ENCODE measurements at places on chromosomes 1 and 21.

DNA sequence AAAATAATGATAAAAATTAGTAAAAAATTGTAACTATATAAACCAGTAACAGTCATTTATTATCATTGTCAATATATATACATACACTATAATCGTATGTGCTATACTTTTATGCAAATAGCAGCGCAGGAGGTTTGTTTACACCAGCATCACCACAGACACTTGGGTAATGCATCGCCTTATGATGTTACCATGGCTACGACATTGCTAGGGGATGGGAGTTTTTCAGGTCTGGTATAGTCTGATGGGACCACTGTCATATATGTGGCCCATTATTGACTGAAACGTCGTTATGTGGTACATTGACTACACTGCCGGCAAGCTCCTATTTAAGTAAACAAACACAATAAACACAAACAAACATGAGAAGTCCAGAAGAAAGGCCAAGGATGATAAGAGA, 45.6 kb downstream of the KCNK1 start:
- no peak for DNase-seq

DNA sequence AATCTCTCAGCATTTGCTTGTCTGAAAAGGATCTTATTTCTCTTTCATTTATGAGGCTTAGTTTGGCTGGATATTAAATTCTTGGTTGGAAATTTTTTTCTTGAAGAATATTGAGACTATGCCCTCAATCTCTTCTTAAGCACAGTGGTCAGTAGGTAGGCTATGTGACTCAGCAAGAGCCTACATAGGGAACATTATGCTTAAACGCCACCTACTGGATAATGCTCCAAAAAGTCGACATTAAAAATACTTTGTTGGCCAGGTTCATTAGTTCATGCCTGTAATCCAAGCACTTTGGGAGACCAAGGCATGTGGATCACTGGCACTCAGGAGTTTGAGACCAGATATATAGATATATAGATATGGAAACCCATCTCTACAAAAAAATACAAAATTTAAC, 678.0 kb upstream of the USP24 start:
- DNase-seq: peak; percentile 8

DNA sequence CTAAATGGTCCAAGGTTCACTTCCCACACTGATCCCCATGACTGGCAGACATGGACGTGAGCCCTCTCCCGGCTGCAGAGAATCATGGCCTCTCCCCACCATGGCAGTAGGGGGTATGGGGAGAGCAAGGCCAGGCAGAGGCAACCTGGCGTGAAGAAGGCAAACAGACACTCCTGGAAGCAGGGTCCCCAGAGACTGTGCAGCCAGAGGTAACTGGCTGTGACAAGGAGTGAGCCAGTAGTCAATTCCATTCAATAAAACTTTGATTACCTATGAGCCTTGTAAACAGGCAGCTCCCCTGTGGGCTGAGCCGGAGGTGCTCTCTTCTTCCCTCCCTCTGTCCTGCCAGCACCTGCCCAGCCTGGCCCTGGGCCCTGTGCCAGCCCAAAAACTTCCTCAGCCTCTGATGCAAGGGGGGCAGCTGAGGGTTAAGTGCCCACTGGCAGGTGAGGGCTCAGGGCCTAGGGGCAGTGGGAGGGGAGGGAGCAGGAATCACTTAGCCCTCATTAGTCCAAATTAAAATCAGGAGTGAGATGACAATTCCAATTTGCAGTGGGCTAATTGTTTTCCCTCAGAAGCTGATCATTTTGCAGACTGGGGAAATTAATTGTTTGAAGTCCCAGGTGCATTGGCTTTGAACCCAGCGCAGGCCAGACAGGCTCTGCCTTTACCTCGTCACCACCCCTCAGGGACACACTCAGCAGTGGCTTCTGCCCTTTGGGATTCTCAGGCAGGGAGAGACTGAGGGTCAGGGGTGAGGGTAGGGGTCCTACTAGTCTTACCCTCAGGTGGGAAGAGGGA, 35.6 kb downstream of the LRRN2 start:
- DNase-seq: peak; percentile 99

DNA sequence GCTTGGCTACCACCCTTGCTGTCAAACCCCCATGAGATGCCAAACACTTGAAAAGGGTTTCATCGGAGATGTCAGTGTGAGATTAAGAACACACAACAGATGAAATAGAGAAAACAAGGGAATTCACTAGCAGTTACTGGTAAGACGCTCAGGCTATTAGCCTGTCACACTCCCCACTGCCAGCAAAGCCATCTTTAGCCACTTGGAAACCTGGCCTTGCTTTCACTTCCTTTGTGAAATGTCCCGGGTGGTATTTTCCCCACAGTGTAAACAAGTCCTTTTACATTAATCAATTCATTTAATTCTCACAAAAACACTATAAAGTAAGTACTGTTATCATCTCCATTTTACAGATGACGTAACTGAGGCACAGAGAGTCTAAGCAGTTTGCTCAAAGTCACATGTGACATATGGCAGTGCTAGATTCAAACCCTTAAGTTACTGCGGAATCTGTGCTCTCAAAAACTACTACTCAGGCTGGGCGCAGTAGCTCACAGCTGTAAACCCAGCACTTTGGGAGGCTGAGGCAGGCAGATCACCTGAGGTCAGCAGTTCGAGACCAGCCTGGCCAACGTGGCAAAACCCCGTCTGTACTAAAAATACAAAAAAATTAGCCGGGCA, 32.7 kb upstream of the KHDRBS1 start:
- DNase-seq: no peak

DNA sequence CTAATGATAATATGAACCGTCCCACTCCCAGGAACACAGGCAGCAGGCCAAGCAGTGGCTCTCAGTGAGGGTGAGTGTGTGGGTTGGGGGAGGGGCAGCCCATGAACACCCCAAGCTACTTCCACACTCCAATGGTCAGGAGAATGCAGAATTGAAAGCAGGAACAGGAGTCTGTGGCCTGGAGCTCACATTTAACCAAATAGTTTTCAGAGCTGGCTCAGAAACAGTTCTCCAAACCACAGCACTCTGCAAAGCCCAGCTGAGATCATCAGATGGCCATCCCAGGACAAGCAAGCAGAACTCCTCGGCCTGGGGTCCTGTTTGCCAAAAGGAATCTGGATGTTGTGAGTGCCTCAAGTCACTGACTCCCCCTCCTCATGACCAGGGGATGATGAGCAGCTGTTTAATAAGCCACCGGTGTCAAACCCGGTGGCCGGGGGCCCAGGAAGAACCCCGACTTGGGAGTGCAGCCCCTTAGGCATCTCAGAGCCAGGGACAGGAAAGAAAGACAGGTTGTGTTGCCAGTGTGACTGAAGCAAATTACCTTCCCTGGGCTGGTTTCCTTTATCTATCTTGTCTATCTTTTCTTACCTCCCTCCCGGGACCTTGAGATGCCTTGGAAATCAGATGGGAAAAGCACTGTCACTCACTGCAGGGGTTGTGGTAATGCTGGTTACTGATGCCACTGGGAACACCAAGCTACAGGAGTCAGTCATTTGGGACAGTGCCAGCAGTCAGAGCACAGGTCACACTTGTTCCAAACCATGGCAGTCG, 20.4 kb downstream of the DEGS1 start:
- DNase-seq: peak; percentile 21

- DNase-seq: peak; percentile 73
These were observed 41.9 kb downstream of the CD34 start for GRCh38 chr1:207868774-207869721.

GRCh38 chr1:161261261-161262235, 3.0 kb downstream of the PCP4L1 start:
- DNase-seq: no peak

DNA sequence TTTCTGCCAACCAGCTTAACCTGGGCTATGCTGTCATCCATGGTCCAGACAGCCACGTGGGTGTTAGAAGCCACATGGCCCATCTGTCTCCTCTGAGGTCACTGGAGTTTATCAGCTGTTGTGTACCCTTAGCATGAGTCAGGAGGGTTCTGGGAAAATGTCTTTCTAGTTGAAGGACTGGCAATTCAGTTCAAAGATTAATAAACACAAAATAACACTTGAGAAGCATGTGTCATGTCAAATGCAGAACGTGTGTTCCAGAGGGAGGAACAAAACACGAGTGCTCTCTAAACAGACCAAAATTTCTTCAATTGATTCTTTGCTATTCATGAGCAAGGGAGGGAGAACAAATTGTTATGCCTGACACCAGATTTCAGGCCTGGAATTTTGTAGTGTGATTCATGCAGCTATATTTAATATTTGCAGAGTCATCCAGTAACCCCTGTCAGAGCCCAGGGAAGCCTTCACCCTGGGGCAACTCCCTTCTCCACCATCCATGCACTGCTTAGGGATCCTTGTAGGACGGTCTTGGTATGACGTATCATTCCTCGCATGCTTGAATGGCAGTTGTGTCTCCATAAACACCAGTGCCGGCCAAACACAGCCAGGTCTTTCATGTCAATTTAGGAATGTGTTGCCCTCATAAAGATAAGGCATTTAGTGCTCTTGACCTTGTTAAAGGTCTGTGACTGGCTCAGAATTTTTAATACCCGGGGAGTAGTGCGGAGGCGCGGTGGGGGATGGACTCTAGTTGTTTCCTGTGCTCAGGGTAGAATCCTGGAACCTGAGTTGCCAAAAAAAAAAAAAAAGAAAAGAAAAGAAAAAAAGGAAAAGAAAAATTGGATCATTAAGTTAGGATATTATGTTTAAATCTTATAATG, 27.7 kb upstream of the DYRK1A start:
- no peak for DNase-seq

GRCh38 chr1:155522069-155522468, 40.5 kb downstream of the ASH1L start:
- DNase-seq: no peak

Data from NCI-H1105 treated with DMSO at 0.1 percent for 48 hours (cell line).